ENCODE measurements at places on chromosomes 4 and X.

- DNase-seq = no peak
Measured at GRCh38 chrX:38574858-38575257, 13.5 kb downstream of the TSPAN7 start.

DNA sequence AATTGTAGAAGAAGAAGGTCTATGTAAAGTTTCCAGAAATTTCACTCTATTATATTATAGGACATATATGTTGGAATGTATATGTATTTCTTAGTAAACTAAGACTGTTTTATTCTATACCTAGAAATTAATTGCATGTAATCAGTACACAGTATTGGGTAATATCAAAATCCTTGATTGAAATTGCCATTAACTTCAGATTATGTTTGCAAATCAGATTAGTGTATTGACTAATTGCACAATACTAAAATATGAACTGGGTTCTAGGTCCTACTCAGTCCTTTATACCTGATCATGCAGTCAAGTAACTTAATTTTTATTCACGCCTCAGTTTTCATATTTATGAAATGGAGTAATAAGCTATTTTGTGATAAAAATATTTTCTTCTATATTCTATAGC is 950.3 kb upstream of the ADGRL3 start:
- no peak for DNase-seq

DNA sequence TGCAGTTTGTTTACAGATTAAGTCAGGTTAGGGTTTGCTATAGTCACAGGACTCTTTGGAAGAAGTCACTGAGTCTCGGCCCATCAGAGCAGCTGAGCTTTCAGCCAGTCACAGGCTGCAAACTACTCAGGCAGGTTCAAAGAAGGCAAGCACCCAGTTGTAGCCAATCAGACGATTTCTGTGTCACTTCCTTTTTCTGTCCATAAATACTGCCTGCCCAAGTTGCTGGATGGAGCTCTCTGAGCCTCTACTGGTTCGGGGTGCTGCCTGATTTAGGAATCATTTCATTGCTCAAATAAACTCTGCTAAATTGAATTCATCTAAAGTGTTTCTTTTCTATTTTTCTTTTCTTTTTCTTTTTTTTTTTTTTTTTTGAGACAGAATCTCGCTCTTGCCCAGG is 7.3 kb upstream of the SH3BP2 start:
- peak; percentile 22 for DNase-seq

- DNase-seq = no peak
Measured at GRCh38 chr4:155590796-155591585, 75.7 kb upstream of the GUCY1A1 start.

DNA sequence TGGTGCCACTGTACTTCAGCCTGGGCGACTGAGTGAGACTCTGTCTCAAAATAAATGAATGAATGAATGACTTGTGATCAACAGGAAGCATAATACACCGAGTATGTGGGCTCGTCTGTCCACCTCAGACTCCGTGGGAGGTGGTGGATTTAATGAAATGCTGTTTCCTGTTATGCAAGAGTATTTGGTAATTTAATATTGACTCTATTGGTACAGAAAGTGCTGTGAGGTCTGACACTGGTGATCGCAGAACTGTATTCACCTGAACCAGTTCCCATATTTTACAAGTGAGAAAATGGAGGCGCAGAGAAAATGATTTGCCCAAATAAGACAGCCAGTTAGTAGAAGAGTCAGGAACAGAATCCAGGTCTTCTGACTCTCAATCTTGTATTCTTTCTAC is 423.3 kb downstream of the RAPGEF2 start:
- no peak for DNase-seq

- DNase-seq = no peak
Measured at GRCh38 chrX:13778916-13779315, 38.0 kb downstream of the GPM6B start.

GRCh38 chrX:14676431-14676830 is 147.1 kb downstream of the GLRA2 start:
- DNase-seq = no peak

GRCh38 chr4:171025776-171026175 is 787.4 kb upstream of the GALNTL6 start:
- no peak for DNase-seq

GRCh38 chrX:110180928-110181310 is 137.0 kb downstream of the AMMECR1 start:
- no peak for DNase-seq

DNA sequence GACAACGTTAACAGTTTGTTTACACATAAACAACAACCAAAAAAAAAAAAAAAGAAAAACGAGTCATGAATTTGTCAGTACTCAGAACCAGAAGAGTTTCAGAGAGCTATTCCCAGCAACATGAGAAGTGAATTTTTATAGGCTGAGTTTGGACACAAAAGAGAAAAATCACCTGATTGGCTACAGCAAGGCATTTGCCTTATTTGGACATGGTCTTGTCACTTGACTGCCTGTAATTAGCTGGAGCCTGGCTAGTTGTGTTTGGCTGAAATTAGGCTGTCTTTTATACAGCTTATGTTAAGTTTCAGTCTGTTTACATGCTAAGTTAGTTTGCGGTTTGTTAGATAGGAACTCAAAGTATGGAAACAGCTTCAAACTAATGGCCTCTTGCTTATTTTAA is 880 bp upstream of the TEX13A start:
- DNase-seq = no peak

GRCh38 chrX:72107320-72107719 is 24.4 kb downstream of the RTL5 start:
- DNase-seq = no peak

- no peak for DNase-seq
Measured at GRCh38 chr4:5168891-5169290, 117.6 kb downstream of the STK32B start.

GRCh38 chr4:102338405-102338804 is 6.9 kb downstream of the SLC39A8 start:
- no peak for DNase-seq

DNA sequence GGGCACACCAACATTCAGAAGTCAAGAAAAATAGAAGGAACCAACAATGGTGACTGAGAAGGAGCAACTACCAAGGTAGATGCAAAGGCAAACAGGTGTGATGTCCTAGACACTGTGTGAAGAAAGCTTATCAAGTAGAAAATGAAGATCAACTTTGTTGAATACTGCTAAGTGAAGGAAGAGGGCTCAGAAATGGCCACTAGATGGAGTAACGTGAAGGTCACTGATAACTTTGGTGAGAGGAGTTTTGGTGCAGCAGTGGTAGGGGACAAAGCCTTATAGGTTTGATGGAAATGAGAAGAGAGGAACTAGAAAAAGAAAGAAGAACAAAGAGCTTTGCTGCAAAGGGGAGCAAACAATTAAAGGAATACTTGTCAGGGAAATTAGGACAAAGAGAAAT is 23.5 kb downstream of the OTC start:
- no peak for DNase-seq
